HFFc6 (cell line): ENCODE measurements at places on chromosomes 5 and 9. TPM values are rescaled to one million over a fixed set of nuclear protein-coding genes. Genes with fewer than 3 reads are reported as not detected.
A peak's percentile ranks its signal among the peaks of the same experiment; 100 is the strongest.

DNA sequence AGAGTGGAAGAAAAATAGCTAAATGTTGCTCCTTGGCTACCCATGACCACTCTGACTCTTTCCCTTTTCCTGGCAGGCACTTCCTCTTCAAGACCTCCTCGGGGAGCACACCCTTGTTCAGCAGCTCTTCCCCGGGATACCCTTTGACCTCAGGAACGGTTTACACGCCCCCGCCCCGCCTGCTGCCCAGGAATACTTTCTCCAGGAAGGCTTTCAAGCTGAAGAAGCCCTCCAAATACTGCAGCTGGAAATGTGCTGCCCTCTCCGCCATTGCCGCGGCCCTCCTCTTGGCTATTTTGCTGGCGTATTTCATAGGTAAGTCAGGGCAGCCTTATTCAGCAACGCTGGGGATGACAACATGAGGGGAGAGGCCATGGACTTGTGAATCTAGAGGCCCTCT, 298.6 kb upstream of the WWC1 start:
- no peak for DNase-seq

- DNase-seq: no peak
Measured at GRCh38 chr5:40616781-40617180, 62.9 kb upstream of the PTGER4 start.

- DNase-seq: no peak
Measured at GRCh38 chr9:126448136-126448535, 121.5 kb downstream of the MVB12B start.

GRCh38 chr5:105677291-105677690, 1993.4 kb downstream of the EFNA5 start:
- no peak for DNase-seq

FOXD4L6 gene
- not detected in 3 replicates for total RNA-seq

MYO10 gene
- total RNA-seq: 107 to 142 TPM (median 123 TPM) in 3 replicates

FAM153A gene
- not detected in 3 replicates for total RNA-seq

GRCh38 chr9:20065046-20065445, 276.2 kb upstream of the SLC24A2 start:
- no peak for DNase-seq

SCGB3A1 gene
- total RNA-seq: not detected in 3 replicates

DNA sequence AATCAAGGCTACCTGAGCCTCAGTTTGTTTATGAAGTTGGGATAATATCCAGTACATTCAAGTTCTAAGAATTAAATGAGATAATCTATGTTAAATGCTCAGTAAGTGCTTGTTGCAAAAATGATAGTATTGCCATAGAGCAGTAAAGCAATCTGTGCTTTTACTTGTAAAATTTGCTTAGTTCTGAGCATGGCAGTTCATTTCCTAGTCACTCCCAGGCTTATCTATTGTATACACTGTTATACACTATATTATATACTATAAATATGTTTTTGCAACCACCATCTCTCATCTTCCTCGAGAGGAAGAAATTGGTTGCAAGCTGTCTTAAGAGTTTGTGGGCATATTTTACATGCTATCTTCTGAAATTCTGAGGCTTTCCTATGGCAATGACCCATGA, 63.4 kb downstream of the MTREX start:
- DNase-seq: no peak

- DNase-seq: peak; percentile 87
Measured at GRCh38 chr5:1568201-1568979, 44.6 kb upstream of the LPCAT1 start.

FOXD4L3 gene
- total RNA-seq: not detected in 2 replicates

KIF4B gene
- 0.10 to 0.17 TPM in 2 of 3 replicates, not detected in the other for total RNA-seq

- DNase-seq: no peak
Measured at GRCh38 chr9:28781481-28781880, 1208.2 kb upstream of the C9orf72 start.

DNA sequence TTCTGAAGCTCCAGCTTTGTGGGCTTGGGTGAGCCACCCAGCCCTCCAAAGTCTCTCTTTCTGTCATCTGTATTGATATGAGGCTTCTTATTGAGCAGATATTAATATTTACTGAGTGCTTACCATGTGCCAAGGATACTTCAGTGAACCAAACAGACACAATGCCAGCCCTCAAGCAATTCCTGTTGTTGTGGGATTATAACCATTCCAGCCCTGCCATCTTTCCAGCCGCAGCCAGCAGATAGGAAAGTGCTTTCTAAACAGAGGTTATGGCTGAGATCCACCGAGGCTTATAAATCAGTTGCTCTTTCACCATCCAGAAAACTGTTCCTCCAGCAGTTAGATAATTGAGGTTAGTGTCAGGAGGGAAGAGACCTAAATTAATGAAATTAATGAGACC, 137.7 kb upstream of the ALDH1B1 start:
- no peak for DNase-seq

DNA sequence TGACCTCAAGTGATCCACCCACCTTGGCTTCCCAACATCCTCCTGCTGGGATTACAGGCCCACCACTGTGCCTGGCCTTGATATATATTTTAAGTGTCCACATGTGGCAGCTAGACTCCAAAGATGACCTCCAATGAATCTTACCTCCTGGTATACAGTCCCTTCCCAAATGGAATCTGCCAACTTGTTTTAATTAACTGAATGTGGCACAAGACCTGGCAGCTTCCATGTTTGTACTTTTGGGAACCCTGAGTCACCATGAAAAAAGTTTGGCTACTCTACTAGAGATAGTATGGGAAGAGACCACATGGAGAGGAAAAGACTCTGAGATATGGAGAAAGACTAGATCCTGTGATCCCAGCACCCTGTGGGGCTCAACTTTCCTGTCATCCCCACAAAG, 42.5 kb downstream of the CCL28 start:
- no peak for DNase-seq

DNA sequence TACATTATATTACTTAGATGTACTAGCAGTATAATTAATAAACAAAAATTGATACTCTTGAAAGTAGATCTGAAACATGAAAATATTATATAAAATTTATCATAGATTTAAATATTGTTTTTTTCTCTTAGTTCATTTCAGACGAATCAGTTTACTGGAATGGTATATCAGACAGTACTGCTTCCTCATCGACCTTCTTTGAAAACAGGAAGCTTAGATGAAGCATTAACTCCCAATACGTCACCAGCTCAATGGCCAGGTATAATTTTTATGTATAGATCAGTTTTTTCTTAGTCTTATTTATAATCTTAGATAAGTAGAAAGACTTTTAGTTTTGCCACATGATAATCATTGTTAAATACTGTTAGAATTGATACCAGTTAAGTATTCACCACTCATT, 106.3 kb downstream of the DMXL1 start:
- no peak for DNase-seq

TMEM203 gene
- 40.8 to 51.4 TPM (median 47.1 TPM) in 3 replicates for total RNA-seq

GRCh38 chr5:59188419-59189225, 605.7 kb downstream of the RAB3C start:
- peak; percentile 55 for DNase-seq

DNA sequence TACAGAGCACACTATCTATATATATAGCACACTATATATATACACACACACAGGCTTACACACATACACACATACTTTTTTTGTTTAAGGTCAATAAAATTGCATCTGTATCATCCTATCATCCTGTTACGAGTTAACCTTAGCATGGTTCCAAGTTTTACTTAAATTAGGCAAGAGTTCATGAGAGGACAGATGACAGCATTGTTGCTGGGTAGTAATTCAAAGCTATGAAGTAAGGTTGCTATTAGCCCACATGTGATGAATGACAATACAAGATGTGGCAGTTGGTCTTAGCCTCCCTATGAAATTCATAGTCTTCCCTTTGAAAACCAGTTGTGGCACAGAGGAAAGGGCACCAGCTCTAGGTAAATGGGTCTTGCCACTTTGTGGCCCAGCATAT, 438.1 kb downstream of the ACTL7B start:
- DNase-seq: no peak

PCDHGA9 gene
- total RNA-seq: 0.69 to 1.1 TPM (median 0.97 TPM) in 3 replicates

GRCh38 chr5:142697356-142698255, 11.7 kb upstream of the FGF1 start:
- peak; percentile 38 for DNase-seq

PRKAA1 gene
- total RNA-seq: 76.6 to 103 TPM (median 82.6 TPM) in 3 replicates

- peak; percentile 11 for DNase-seq
Measured at GRCh38 chr9:93060746-93061259, 2.3 kb downstream of the SUSD3 start.

GRCh38 chr5:146340260-146341081, 1.8 kb downstream of the POU4F3 start:
- DNase-seq: peak; percentile 32

DNA sequence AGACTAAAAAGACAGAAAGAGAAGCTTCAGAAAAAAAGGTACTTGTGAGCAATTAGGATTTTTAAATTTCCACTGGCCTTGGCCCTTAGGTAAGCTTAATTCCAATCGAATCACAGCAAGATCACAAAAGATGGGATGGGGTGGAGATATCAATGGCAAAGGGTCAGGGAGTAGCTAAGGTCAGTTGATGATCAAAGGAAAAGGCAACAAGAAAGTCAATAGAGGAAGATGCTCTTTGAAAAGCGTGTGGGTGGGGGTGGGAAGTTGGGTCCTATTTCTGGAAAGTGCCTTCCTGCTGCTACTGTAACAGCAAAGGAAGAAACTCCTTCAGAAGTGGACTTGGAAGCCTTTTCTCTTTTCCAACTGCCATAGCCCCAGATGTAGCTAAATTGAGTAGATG, 7.3 kb downstream of the C1QTNF3 start:
- no peak for DNase-seq

NMUR2 gene
- not detected in 3 replicates for total RNA-seq

FBP1 gene
- total RNA-seq: not detected in 3 replicates

PRELID1 gene
- 188 to 211 TPM (median 210 TPM) in 3 replicates for total RNA-seq

ADAMTSL1 gene
- 37.3 to 94.9 TPM (median 50.1 TPM) in 3 replicates for total RNA-seq

DNA sequence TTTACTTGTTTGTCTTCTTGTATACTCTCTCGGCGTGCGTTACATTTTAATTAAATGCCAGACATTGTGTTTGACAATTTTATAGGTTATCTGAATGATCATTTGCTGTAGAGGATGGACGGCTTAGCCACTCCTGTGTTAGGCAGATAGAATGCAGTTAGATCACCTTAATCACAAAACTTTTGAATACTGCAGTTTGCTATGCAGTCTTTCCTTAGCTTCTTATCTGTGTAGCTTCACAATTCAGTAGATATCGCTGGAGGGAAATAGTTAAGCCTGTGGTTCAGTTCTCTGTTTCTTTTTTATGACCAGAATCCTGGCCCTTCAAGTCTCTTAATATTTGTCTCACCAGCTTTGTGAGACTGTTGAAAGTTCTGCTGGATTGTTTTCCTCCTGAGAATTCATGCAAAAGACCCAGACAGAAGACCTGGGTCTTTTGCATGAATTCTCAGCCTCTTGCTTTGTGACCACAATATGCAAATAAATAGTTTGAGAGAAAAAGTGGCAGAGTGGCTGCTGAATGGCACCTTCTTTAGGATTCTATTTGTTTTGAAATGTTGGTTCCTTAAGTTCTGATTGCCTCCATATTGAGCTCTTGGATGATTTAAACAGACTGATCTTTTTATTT, 40.2 kb downstream of the RASA1 start:
- DNase-seq: no peak

GRCh38 chr5:170534941-170535340, 31.1 kb downstream of the KCNIP1 start:
- no peak for DNase-seq

- DNase-seq: no peak
Measured at GRCh38 chr5:103942587-103943186, 380.1 kb upstream of the NUDT12 start.

EQTN gene
- not detected in 3 replicates for total RNA-seq

- DNase-seq: peak; percentile 18
Measured at GRCh38 chr5:57937025-57937424, 454.4 kb upstream of the ACTBL2 start.
